Progenitor cell of endocrine pancreas (in vitro differentiated cells): ENCODE measurements at places on chromosomes 11 and 22. TPM values are rescaled to one million over a fixed set of nuclear protein-coding genes. Genes with fewer than 3 reads are reported as not detected.

Gene MMP11
- 41.6 and 50.2 TPM in 2 replicates for total RNA-seq

DNA sequence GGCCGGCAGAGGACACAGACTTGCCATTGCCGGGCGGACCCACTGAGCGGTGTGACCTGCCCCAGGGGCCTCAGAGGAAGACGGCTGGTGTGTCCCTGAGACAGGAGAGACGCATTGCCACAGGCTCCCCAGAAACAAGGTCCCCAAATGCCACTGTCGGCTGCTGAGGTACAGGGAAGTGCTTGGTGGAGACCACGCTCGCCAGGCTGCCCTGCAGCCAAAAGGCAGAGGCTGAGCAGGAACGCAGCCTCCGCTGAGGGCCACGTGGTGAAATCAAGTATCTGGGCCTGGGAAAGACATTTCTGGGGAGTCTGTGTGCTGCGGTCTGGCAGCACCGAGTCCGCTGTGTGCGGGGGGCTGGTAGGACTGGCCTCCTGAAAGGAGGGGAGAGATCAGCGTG, 794.9 kb downstream of the BRD1 start:
- peaks cover 11% of the 10 kb centered on the region for H3K4me1 ChIP-seq
- DNase-seq: no peak
- no peak overlapping the region for H3K27ac ChIP-seq
- H3K36me3 ChIP-seq: no peaks in the 10 kb centered on the region
- peaks cover 25% of the 10 kb centered on the region for H3K27me3 ChIP-seq
- H3K4me3 ChIP-seq: no peak overlapping the region

- peaks cover 5% of the 10 kb centered on the region for H3K27me3 ChIP-seq
- no peaks in the 10 kb centered on the region for H3K36me3 ChIP-seq
- no peak overlapping the region for H3K27ac ChIP-seq
- H3K4me1 ChIP-seq: no peaks in the 10 kb centered on the region
- H3K4me3 ChIP-seq: no peak overlapping the region
Observed at GRCh38 chr11:112715056-112715455, 246.2 kb upstream of the NCAM1 start.

- peaks cover 97% of the 10 kb centered on the region for H3K27me3 ChIP-seq
- H3K4me1 ChIP-seq: peaks cover 14% of the 10 kb centered on the region
- no peaks in the 10 kb centered on the region for H3K36me3 ChIP-seq
- no peak overlapping the region for H3K27ac ChIP-seq
- no peak overlapping the region for H3K4me3 ChIP-seq
Observed at GRCh38 chr11:43577566-43578264, 102.8 kb upstream of the HSD17B12 start.

GRCh38 chr11:35211952-35212351, 73.0 kb downstream of the CD44 start:
- H3K27ac ChIP-seq: no peak overlapping the region
- H3K27me3 ChIP-seq: no peaks in the 10 kb centered on the region
- no peak for DNase-seq
- H3K4me3 ChIP-seq: no peak overlapping the region

DNA sequence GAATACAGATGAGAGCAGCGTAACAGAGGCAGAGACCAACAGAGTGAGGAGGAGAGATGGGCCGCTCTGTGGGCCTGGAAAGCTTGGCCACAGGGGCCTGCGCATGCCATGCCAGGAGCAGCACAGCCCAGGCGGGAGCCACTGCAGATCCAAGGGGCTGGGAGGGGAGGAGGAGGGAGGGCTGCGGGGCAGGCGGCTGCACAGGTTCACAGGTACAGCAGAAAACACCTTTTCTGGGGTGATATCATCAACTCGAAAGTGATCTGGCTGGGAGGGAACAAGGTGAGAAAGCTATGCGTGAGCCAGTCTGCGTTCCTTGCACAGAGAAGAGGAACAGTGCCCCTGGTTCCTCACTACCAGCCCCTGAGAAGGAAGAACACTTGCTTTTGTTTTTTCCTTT, 14.8 kb downstream of the VPS37C start:
- no peaks in the 10 kb centered on the region for H3K36me3 ChIP-seq
- H3K4me3 ChIP-seq: no peak overlapping the region
- peaks cover 32% of the 10 kb centered on the region for H3K4me1 ChIP-seq

Gene TENM4
- total RNA-seq: 105 and 117 TPM in 2 replicates

GRCh38 chr11:79241852-79242241, 199.0 kb downstream of the TENM4 start:
- H3K27me3 ChIP-seq: no peaks in the 10 kb centered on the region
- no peak overlapping the region for H3K27ac ChIP-seq
- DNase-seq: no peak
- H3K4me1 ChIP-seq: peaks cover 10% of the 10 kb centered on the region
- H3K36me3 ChIP-seq: no peaks in the 10 kb centered on the region

Gene GRM5
- 0.20 and 0.26 TPM in 2 replicates for total RNA-seq

Gene CWF19L2
- 17.9 and 18.6 TPM in 2 replicates for total RNA-seq

GRCh38 chr11:86101493-86101892, 32.6 kb upstream of the PICALM start:
- H3K27ac ChIP-seq: no peak overlapping the region
- DNase-seq: no peak
- no peaks in the 10 kb centered on the region for H3K36me3 ChIP-seq
- no peaks in the 10 kb centered on the region for H3K27me3 ChIP-seq
- no peak overlapping the region for H3K4me3 ChIP-seq

Gene CPSF7
- 133 and 134 TPM in 2 replicates for total RNA-seq

Gene UBQLNL
- 0.53 and 0.79 TPM in 2 replicates for total RNA-seq

Gene OR4C13
- total RNA-seq: not detected in 2 replicates

GRCh38 chr22:49733631-49734030, 94.0 kb downstream of the BRD1 start:
- DNase-seq: no peak
- no peaks in the 10 kb centered on the region for H3K4me1 ChIP-seq
- no peak overlapping the region for H3K27ac ChIP-seq
- no peak overlapping the region for H3K4me3 ChIP-seq
- no peaks in the 10 kb centered on the region for H3K36me3 ChIP-seq

Gene CALCA
- 0.47 and 0.57 TPM in 2 replicates for total RNA-seq

Gene RGL4
- 0.07 TPM in 1 of 2 replicates, not detected in the other for total RNA-seq

GRCh38 chr11:12174477-12175143, 64.2 kb downstream of the MICAL2 start:
- no peak overlapping the region for H3K27ac ChIP-seq

DNA sequence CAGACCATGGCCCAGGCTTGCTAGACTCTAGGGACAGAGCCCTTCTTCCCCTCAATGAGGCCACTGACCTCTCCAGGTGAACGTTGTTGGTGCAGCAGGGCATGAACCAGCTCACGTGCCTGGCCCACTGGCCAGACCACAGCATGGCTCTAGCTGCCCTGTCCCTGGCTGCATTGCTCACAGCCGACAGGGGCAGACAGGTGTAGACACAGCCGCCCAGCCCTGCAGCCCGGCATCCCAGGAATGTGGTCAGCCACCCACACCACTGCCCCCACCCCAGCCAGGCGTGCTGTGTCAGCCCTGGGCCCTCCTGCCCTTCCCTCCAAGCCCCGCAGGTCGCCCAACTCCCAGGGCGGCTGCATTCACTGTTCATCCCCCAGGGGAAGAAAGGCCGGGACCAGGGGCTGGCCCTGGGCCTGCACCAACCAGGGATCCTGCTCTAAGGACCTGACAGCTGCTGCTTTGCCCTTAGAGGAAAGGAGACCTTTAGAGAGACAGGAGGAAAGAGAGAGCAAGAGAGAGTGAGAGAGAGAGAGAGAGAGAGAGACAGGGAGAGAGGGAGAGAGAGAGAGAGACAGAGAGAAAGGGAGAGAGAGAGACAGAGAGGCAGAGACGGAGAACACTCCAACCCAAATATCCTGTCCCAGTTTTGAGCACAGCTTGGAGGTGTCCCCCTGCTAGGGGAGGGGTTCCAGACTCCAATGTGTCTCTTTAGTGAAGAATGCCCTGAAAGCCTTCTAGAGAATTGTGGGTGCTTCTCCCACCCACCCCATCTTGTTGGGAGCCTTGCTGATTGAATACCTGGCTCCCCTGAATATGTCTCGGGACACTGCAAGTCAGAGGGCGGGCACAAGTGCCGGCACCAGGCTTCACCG, 44.2 kb upstream of the LINC01488 start:
- peak; percentile 60 for DNase-seq
- H3K4me1 ChIP-seq: peaks cover 36% of the 10 kb centered on the region
- H3K4me3 ChIP-seq: peak overlapping the region; percentile 17
- no peaks in the 10 kb centered on the region for H3K36me3 ChIP-seq
- peak overlapping the region; percentile 92 for H3K27ac ChIP-seq

GRCh38 chr11:27294654-27295053, 68.4 kb downstream of the CCDC34 start:
- H3K36me3 ChIP-seq: peaks cover 12% of the 10 kb centered on the region
- no peak overlapping the region for H3K4me3 ChIP-seq
- no peak for DNase-seq
- peaks cover 9% of the 10 kb centered on the region for H3K4me1 ChIP-seq

DNA sequence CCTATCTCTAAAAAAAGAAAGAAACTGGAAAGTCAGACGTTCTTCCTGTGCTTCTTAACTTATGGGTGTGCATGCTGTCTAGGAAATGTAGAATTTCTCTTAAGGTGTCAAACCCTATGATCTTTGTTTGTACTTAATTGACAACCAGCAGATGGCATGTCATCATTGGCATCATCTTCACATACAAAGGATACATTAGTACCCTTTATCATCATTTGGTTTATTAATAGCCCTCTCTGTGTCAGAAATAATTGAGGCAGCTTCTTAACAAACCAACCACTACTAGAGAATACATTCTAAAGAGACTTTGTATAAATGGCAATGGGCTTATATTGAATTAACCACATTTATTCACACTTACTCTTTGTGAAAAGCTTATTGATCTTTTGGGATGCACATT, 13.9 kb downstream of the SRPRA start:
- no peaks in the 10 kb centered on the region for H3K4me1 ChIP-seq
- DNase-seq: no peak
- H3K27me3 ChIP-seq: no peaks in the 10 kb centered on the region
- peaks cover 18% of the 10 kb centered on the region for H3K36me3 ChIP-seq

- H3K27me3 ChIP-seq: no peaks in the 10 kb centered on the region
- peaks cover 3% of the 10 kb centered on the region for H3K4me1 ChIP-seq
- H3K36me3 ChIP-seq: peaks cover 5% of the 10 kb centered on the region
- no peak for DNase-seq
Observed at GRCh38 chr11:129144256-129144655, 47.9 kb downstream of the ARHGAP32 start.

DNA sequence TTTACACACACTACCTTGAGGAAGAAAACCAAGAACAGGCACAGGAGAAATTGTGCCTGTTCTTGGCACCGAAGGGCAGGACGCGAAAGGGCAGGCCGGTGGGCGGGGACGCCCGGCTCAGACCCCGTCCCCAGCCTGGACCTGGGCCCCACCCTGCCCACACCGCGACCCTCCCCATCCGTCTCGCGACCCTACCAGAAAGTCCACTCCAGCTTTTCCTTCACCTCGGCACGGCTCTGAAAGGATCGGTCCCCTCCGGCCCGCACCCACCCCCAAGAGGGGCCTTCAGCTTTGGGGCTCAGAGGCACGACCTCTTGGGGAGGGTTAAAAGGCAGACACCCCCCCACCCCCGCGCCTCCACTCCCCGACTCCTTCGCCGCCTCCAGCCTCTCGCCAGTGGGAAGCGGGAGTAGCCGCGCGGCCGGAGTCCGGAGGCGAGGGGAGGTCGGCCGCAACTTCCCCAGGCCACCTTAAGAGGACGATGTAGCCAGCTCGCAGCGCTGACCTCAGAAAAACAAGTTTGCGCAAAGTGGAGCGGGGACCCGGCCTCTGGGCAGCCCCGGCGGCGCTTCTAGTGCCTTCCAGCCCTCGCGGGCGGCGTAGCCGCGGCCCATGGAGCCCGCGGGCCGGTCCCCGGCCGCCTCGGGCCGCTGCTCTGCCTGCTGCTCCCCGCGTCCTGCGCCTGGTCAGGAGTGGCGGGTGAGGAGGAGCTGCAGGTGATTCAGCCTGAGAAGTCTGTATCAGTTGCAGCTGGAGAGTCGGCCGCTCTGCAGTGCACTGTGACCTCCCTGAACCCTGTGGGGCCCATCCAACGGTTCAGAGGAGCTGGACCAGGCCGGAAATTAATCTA, 4.4 kb downstream of the SEC14L6 start:
- peaks cover 4% of the 10 kb centered on the region for H3K4me1 ChIP-seq
- peak; percentile 28 for DNase-seq
- H3K27ac ChIP-seq: peak overlapping the region; percentile 71
- H3K4me3 ChIP-seq: peak overlapping the region; percentile 72
